ENCODE measurements at places on chromosomes 12 and 14. TPM values are rescaled to one million over a fixed set of nuclear protein-coding genes. Genes with fewer than 3 reads are reported as not detected.

Gene CD4
- 5.2 TPM for polyA plus RNA-seq

Gene NRIP2
- polyA plus RNA-seq = 4.9 TPM

Gene OR6S1
- polyA plus RNA-seq = not detected

Gene WDHD1
- not detected for polyA plus RNA-seq

Gene MIP
- polyA plus RNA-seq = not detected

Gene RSRC2
- 133 TPM for polyA plus RNA-seq

Gene GYS2
- polyA plus RNA-seq = 0.42 TPM

Gene SPRYD4
- polyA plus RNA-seq = 2.0 TPM

Gene LMNTD1
- polyA plus RNA-seq = not detected

Gene SOAT2
- polyA plus RNA-seq = 0.22 TPM

Gene OR11H7
- polyA plus RNA-seq = 0.49 TPM
